Kidney capillary endothelial cell (primary cell): ENCODE measurements at places on chromosomes 3 and 15.

DNA sequence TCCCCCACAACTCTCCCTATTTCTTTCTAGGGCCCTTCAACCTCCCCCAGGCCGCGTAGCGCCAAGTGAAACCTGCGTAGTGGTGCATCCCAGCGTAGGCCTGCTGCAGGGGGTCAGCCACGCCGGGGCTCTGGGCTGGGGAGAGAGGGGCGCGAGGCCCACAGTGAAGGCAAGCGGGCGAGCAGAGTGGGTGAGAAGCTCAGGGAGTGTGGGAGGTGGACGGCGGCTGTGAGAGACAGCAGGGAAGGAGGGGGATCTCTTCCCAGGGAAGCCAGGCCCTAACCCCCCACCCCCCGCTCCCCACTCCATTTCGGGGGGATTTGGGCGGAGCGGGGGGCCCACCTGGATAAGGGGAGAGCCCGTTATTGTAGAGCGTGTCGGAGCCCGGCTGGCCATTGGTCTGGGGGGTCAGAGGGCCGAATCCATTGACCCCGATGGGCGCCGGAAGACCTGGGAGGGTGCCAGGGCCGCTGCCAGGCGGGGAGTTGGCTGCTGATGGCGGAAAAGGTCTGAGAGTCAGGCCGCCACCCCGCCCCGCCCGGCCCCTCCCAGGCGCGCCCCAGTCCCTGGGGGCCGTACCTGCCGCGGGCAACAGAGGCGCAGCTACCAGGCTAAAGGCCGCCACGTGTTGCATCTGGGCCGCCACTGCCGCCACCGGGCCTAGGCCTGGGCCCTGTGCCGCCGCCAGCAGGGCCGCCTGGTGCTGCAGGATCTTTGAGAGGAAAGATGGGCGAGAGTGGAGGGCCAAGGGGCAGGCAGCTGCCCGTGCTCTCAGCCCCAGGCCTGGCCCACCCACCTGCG lies 16.6 kb upstream of the PARP6 start:
- DNase-seq = no peak

GRCh38 chr3:197539651-197540051 lies 16.1 kb downstream of the BDH1 start:
- DNase-seq = no peak

DNA sequence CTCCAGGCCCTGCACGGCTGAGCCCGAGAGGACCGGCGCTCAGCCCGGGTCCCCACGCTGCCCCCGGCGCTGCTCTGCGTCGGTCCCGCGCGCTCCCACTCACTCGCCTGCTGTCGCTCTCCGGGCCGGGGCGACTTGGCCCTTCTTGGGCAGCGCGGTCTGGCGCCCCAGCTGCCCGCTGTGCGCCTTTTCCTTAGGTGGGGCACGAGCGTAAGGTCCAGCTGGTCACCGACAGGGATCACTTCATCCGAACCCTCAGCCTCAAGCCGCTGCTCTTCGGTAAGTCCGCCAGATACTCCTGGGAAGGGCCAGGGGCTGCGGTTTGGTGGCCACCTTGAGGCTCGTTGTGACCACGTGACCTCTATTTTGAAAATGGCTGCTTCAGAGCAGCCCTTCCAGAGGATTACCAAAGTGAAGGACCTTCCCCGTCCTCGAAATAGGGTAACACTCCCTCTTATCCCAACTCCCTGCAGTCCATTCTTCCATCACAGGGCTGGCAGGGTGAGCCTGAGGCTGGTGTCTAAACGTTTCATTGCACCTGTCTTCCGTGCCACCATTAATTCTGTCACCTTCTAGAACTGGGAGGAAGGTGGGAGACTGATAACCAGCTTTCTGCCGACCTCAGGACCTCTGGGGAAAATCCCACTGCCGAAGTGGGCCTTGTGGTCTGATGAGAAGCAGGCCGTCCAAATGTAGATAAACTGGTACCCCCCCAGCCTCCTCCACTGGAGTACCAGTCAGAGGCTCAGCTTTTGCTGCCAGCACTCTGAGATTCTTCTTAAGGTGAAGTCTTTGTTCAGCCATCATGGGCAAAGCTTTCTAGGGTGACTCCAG lies 812 bp downstream of the P4HTM start:
- no peak for DNase-seq

GRCh38 chr15:72809329-72809728 lies 25.8 kb upstream of the ADPGK start:
- no peak for DNase-seq

- DNase-seq = no peak
Observed at GRCh38 chr15:35618260-35619188, 72.6 kb upstream of the DPH6 start.

- DNase-seq = no peak
Observed at GRCh38 chr15:41507820-41508290, 5.8 kb downstream of the LTK start.

GRCh38 chr15:89632563-89633430 lies 22.5 kb downstream of the KIF7 start:
- no peak for DNase-seq

- peak; percentile 35 for DNase-seq
Observed at GRCh38 chr15:55993804-55994560, 570 bp upstream of the NEDD4 start.

DNA sequence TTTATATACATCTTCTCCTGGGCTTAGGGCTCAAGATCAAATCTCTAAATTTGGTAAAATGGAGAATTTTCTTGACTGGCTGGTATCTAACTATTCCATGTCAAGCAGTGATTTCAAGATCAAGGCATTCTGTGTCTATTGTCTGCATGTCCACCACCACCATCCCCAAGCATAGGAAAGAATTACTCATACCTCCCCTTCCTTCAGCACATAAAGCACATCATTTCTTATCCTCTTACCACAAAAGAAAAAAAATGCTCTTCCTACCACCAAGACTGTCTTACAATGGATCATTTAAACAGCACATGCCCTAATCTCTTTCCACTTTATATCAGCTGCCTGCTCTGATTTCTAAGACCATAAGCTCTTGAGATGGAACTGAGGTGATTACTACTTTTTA lies 470.5 kb upstream of the THBS1 start:
- DNase-seq = peak; percentile 82

DNA sequence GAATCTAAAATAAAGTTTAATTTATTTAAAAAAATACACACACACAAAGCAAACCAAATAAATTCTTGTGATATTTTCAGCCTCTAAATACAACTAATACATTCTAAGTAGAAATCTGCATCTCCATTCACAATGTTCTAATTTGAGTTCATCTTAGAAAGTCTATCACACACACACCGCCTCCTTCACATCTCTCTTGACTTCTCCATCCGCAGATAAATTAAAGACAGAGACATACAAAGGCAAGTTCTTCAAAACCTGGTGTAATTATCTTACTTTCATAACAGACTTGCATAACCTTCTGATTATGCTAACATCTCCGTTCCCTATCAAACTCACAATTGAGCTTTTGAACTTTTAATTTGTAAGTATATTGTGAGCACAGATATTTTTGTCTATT lies 657.3 kb downstream of the VGLL3 start:
- DNase-seq = no peak

DNA sequence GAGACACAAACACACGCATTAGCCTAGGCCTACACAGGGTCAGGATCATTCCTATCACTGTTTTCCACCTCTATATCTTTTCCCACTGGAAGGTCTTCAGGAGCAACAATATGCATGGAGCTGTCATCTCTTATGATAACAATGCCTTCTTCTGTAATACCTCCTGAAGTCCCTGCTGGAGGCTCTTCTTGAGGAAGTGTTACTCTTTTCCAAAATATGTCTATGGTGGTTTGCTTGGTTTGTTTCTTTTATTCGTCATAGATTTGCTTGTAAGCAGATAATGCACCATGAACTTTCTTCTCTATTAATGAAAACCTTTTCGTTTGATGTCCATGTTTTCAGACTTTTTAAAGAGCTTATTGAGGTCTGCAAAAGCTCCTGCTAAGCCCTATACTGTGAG lies 109.3 kb downstream of the GMPS start:
- no peak for DNase-seq

DNA sequence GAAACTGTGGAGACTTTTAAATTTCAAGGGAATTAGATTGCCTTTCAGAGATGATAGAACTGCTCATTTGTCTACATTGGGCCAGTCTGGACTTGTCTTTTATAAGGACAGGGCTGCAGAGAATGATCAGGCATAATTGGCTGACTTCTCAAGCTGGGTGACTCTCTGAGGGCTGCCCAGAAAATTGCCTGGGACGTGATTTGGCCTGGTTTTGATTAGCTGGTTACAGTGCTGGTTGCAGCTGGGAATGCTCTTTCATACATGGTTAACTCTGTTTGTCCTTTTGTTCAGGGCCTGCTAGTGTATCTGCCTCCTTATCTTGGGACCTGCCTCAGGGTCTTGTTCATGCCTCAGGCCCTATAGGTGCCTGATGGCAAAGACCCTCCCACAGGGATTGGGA lies 245.6 kb downstream of the CLSTN2 start:
- DNase-seq = no peak

DNA sequence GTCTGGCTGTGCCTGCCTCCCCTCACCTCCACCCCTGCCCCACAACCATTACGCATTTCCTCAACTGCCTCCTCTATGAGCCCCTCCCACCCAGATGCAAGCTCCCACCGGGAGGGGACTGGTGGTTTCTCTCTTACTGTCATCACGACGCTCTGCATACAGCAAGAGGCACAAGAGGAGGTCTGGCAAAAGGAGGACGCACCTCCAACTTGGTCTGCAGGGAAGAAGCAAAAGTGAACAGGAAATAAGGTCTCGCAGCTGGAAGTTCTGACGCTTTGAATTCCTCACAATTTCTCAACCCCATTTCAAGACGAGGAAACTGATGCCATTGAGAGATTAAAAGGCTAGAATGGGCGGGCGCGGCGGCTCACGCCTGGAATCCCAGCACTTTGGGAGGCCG lies 42.3 kb upstream of the MUC4 start:
- DNase-seq = no peak

GRCh38 chr15:78797951-78798350 lies 13.3 kb downstream of the ADAMTS7 start:
- no peak for DNase-seq

GRCh38 chr3:58120075-58120812 lies 90.5 kb downstream of the DNASE1L3 start:
- DNase-seq = peak; percentile 12

- peak; percentile 16 for DNase-seq
Observed at GRCh38 chr3:64530434-64531049, 157.3 kb downstream of the ADAMTS9 start.

DNA sequence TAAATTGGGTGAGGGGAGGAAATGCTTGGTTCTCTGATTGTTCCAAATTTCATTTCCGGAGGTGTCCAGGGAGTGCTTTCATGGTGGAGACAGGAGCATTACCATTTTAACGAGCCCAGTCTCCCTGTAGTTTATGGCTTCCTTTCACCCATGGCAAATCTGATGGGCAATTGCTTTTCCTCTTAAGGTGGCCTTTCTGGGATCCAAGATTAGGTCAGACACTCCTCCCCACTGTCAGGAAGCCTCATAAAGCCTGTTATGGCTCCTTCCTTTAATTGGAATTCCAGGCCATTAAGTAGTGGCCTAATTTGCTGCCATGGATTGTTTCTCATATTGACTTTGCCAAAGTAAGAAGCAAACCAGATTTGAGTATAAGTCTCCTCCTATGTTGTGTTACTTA lies 157.8 kb downstream of the PDCD6IP start:
- DNase-seq = no peak

- DNase-seq = no peak
Observed at GRCh38 chr15:43968551-43968950, 141.7 kb downstream of the WDR76 start.

- no peak for DNase-seq
Observed at GRCh38 chr15:48458876-48459275, 127.6 kb downstream of the DUT start.

- DNase-seq = no peak
Observed at GRCh38 chr3:73207946-73208440, 146.5 kb downstream of the EBLN2 start.

GRCh38 chr3:101950985-101951733 lies 101.8 kb downstream of the NFKBIZ start:
- no peak for DNase-seq

DNA sequence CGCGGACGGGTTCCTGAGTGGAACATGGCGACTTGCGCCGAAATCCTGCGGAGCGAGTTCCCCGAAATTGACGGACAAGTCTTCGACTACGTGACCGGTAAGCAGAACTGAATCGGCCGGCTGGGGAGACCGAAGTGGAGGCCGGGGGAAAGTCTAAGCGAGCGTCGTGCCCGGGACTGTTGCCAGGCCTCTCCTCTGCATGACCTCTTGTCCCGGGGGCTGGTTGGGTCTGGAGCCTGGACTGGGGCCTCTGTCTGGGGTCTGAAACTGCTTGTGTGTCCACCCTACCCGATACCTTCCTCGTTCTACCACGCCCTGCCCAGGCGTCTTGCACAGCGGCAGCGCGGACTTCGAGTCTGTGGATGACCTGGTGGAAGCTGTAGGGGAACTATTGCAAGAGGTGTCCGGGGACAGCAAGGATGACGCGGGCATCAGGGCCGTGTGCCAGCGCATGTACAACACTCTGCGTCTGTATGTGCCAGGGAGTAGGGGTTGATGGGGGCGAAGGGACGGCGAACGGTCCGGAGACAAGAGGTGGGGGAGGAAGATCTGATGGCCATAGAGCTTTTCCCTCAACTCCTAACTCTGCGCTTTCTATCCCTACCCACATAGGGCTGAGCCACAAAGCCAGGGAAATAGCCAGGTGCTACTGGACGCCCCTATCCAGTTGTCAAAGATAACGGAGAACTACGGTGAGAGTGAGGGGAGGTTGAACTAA lies at the start of gene ABCF3:
Gene ABCF3 (plus strand): TSS at position 16 of the 718 bp plus-strand sequence. CDS start 9 bp downstream, at position 25.
- DNase-seq = no peak

GRCh38 chr3:129161860-129162271 lies 1.0 kb upstream of the ISY1 start:
- no peak for DNase-seq

DNA sequence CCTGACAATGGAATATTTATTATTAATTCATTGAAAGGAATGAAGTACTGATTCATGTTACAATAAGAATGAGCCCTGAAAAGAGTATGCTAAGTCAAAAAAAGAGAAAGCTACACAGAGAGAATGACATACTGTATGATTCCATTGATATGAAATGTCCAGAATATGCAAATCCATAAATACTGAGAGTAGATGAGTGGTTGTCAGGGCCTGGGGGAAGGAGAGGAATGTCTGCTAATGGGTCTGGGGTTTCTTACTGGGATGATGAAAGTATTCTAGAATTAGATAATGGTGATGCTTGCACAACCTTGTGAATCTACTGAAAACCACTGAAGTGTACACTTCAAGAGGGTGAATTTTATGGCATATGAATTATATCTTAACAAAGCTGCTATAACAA lies 79.9 kb upstream of the HACD2 start:
- no peak for DNase-seq

DNA sequence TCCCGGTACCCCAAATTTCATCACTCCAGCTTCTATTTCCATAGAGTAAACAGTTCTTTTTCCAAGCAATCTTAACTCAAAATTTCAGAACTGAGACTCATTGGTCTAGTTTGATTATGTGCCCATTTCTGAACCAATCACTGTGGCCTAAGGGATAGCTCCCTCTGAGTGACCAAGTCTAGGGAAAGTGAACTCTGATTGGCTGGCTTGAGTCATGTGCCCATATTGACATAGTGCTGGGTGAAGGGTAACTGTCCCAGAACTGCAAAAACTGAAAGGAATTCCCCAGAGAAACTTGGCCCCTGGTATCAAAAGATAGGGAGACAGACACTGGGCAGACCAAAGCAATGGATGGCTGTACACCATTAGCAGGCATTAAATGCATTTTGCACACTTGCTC lies 171.2 kb upstream of the WNT5A start:
- no peak for DNase-seq
